ENCODE measurements at places on chromosomes 5 and 9.
A peak's percentile ranks its signal among the peaks of the same experiment; 100 is the strongest.

DNA sequence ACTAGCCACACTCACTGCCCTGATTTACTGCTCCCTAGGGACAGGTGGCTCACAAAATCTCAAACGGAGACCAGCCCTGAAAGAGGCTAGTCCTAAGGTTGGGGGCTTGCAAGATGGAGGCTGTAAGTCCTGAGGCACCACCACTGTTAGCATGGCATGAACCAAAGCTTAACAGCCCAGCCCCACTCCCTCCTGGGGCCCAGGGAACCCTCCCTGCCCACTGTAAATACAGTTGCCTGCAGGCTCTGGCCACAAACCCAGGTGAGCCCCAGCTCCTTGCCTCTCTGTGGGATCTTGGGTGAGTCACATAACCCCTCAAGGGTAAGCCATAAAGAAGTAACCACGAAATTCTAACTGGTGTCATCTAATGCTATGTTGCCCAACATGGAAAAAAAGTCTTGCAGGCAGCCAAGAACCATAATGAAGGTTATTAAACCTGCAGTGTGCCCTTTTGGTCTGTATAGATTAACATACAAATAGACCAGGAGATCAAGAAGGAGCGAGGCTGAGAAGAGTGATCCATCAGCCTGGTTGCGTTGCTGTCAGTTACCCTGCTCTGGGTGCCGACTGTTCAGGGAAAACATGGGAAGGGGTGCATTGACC lies 1.7 kb upstream of the POMT1 start:
- DNase-seq: peak; percentile 23

- DNase-seq: no peak
Measured at GRCh38 chr9:91817493-91818224, 132.4 kb downstream of the ROR2 start.

GRCh38 chr9:96612105-96612965 lies 7.3 kb downstream of the CDC14B start:
- DNase-seq: no peak

GRCh38 chr9:22976454-22976853 lies 529.8 kb downstream of the DMRTA1 start:
- no peak for DNase-seq

- no peak for DNase-seq
Measured at GRCh38 chr9:109588415-109588814, 90.3 kb upstream of the PTPN3 start.

GRCh38 chr5:40485021-40485998 lies 194.4 kb upstream of the PTGER4 start:
- DNase-seq: no peak

GRCh38 chr5:56070851-56071465 lies 76.2 kb upstream of the IL6ST start:
- no peak for DNase-seq

GRCh38 chr9:124828489-124829333 lies 24.5 kb upstream of the WDR38 start:
- DNase-seq: no peak

- no peak for DNase-seq
Measured at GRCh38 chr5:164614707-164615106, 1109.3 kb downstream of the MAT2B start.

DNA sequence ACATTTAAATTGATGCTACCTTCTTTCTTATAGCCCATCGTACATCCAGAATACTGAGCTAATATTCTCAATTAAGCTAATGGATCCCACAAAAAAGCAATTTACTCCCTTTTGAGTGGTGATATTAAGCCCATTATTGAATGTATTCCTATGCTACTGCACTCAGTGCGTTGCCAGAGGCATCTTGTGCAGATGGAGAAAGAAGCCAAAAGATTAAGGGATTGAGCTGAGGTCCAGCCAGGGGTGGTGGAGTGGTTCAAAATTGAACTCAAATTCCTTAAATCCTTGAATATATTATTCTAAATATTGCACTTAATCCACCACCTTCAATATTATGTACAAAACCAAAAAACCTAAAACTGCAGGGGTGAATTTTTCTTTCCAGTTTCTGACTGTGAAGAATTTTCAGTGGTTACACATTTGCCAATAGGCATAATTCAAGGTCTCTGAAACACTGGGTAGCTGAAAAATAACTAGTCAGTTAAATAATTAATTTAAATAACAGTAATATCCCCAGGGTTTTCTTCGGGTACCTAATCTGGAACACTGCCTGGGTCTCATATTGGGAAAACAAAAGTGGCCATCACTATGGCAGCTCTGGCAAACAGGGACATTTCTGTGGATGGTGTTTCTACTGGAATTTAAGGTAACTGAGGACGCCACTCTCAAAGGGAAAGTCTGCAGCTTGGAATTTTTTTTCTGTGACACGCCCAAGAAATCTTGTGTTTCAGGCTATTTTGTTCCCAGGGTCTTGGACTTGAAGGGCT lies 6.2 kb upstream of the LIFR start:
- DNase-seq: no peak

DNA sequence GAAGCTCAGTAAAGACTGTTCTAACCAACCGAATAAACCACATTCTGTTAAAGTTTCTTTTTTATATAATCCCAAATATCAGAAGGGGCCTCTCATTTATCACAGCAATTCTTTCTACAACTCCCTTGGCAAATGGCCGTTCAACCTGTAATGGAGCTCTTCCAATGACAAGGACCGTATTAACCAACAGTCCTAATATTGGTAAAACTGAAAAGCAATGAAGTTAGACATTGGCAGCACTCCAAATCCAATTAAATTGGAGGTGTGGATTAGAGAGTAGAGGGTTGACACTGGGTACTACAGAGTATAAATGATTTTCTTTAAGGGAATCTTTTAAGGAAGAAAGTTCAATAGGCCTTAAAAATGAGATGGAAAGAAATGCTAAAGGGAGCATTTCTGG lies 842 bp downstream of the TMED7 start:
- DNase-seq: no peak

GRCh38 chr5:167553511-167553910 lies 737.9 kb upstream of the WWC1 start:
- DNase-seq: no peak

Data from stimulated activated CD8-positive, alpha-beta memory T cell treated with anti-CD3 and anti-CD28 coated beads, Interleukin-4, amount 100 ng/mL, for 1 hour (primary cell).